NB4 (cell line): ENCODE measurements at places on chromosomes 6 and 20.

GRCh38 chr6:31163922-31164321 lies 5.5 kb downstream of the TCF19 start:
- DNase-seq, result no peak

- no peak for DNase-seq
These were observed 143.0 kb downstream of the FIG4 start for GRCh38 chr6:109834131-109834530.

DNA sequence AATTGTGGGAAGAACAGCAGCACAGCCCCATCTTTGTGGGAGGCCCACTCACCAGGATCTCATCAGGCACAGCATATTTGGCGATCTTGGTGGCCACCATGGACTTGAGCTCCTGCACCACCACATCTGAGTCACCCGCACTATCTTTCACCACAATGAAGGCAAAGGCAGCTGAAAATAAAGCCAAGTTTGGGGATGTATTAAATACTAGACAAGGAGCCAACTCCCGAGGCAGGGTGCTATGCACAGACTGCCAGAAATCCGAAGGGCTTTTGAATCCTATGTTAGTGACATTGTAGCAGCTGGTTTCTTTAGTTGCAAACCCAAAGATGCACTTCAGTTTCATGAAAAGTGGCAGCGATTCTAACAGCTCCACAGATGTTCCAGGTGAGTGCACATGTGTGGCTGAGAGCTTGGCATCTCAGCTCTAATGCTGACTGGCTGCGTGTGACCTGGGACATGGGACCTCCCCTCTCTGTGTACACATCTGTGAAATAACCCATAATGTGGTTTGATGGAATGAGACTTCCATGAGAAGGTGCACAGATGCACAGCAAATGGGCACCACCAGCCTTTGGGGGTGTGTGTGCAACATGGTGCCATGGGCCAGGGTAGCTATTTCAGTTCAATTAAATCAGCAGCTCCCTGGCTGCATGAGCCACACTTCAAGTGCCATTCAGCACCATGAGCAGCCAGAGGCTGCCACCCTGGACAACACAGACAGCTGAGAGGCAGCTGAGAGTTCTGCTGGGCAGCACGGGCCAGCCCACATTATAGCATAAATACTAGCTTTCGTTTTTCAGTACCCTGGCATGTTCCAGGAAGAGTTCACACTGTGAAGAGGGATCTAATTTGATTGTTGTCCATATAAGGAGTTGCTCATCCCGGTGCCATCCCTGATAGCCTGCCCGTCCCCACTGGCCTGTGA lies 16.9 kb upstream of the APMAP start:
- DNase-seq, result no peak

GRCh38 chr6:166221040-166221439 lies 53.4 kb upstream of the TBXT start:
- DNase-seq, result peak; percentile 89

DNA sequence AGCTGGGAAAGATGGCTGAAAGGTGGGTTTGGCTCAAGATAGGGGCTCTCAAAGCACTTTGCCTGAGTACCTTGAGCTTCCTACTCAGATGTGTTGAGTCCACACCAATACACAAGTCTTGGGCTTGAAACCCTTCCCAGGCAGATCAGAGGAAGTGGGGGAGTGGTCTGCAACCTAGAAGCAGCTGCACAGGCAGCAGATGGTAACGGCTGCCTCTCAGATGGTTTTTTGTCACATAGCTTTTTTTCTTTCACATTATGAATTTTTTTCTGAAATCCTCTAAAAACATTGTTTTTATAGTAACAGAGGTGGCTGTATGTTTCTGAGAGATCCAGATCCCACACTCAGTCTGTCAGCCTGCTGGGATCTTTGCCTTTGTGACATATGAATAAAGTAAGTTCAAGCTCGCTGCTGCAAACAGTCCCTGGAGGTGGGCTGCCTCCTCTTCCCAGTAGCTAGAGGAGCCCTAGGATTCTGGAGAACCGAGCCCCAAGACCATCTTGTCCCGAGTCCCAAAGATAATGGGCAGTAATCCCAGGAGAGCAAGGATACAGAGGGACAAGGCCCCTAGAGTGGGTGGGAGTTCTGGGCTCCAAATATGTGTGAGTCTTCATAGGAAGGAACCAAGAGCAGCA lies 97.1 kb upstream of the TOP1 start:
- DNase-seq, result no peak

DNA sequence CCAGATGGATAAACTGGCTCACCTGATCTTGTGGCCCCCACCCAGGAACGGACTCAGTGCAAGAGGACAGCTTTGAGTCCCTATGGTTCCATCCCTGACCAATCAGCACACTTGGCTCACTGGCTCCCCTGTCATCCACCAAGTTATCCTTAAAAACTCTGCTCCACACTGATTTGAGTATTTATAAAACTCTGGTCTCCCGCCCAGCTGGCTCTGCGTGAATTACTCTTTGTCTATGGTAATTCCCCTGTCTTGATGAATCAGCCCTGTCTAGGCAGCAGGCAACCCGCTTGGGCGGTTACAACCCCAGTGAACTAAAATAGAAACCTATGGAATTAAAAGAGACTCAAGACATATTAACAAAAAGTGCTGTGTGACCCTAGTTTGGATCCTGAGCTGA lies 38.1 kb upstream of the CD83 start:
- DNase-seq, result no peak

GRCh38 chr6:90227213-90227612 lies 69.4 kb downstream of the BACH2 start:
- no peak for DNase-seq

GRCh38 chr6:17601386-17601703 lies 1.2 kb downstream of the FAM8A1 start:
- DNase-seq, result no peak

GRCh38 chr6:157226761-157227160 lies 96.6 kb downstream of the TMEM242 start:
- peak; percentile 22 for DNase-seq

DNA sequence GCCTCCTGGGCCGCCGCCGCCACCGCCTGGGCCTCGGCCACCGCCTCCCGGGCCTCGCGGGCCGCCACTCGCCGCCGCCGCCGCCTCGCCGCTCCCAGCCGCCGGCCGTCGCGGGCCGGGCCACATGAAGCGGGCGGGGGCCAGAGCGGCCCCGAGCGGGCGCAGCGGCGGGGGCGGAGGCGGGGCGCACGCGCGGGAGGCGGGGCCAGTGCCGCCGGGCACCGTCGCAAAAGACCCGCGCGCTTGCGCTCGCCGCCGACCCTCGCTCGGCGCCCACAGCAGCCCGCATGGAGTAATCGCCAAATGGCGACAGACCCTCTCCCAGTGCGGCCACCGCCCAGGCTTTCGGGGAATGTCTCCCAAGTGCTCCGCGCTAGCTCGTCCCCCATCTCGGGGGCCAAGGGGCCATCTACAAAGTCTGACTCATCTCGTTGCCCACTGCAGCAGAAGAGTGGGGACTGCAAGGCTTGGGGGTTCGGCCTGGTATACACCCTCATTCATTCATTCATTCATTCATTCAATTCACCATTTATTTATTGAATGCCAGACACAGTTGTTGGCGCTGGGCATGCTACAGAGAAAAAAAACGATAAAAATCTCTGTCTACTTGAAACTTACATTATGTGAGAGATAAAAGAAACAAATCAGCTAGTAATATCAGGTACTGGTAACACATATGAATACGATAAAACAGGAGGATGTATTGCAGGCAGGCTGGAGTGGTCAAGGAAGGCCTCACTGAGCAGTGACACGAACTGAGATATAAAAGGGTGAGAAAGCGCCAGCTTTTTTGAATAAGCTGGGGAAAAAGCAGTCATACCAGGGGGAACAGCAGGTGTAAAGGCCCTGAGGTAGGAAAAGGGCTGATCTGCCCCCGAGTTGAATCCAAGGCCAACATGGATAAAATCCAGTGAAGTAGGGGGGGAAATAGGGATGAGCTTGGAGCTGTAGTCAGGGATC lies at the start of gene B4GALT5:
Gene B4GALT5, minus strand, starts transcription at position 126 of the 960 bp plus-strand sequence. CDS start 188 bp downstream, outside the sequence.
- peak; percentile 97 for DNase-seq

GRCh38 chr6:22706651-22707050 lies 137.3 kb downstream of the HDGFL1 start:
- no peak for DNase-seq

DNA sequence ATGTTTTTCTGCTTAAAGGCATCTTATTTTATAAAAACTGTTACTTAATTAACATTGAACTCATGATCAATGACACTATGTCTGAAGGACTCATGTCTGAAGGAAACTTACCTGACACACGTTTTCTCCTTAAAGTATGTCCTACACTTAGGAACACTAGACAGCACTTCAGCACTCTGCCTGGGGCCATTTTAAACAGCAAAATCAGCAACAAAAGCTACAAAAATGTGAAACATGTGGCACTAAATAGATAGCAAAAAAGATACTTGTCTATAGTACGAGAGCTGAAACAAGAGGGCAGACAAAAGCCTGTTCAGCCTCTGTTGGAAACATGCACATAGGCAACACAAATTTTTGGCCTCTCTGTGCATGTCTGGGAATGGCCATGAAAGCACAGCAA lies 93.5 kb upstream of the TMEM30A start:
- DNase-seq, result no peak

DNA sequence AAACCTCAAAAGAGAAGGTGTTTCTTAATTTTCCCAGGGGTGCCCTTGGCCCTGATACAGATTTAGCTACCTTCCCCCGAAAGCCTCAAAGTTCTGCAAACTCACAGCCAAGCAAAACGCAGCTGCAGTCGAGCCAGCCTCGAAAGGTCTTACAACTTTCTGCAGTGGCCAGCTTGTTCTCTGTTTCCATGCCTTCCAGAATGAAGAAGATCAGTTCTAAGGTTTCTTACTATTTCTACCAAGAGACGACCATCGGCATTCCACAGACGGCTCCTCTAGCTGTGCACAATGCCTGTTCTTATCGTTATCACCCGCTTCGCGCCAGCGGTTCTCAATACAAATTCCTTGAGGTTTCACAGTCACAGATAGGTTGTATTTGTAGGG lies 28.5 kb upstream of the CCR6 start:
- no peak for DNase-seq

- no peak for DNase-seq
These were observed 433.7 kb upstream of the MANEA start for GRCh38 chr6:95143408-95144180.

- no peak for DNase-seq
These were observed 226.2 kb downstream of the SYNDIG1 start for GRCh38 chr20:24695529-24696225.

DNA sequence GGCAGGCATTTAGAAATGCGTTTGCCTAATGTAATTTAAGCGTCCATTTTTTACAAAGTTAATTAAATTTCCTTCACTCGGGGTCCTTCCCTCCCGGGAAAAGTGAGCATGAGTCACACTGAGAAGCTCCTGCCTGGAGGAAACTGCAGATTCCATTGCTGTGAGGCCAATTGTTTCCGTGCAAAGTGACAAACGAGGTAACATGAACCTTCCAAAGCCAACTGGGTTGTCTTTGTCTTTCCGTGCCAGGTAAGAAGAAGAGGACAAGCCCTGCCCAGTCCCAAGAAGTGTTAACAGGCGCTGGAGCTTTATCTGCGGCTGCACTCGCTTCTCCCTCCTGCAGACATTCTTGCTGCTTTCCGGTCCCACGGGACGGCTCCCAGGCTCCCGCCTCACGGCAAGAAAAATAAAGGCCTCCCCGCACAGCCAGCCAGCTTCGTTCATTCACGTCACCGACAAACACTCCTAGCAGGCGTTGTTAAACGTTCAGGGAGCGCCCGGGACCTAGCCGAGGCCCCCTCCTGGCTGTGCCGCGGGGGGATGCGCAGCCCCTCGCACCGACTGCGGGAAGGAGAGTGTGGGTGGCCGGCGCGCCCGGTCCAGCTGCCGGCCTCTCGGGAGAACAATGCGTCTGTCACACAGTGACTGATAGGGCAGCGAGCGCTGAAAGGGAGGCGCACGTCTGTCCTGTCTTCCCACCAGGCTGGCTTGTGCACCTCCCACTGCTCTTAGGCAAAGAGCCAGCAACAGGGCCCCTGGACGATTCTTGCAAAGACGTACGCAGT lies 61.5 kb upstream of the HDDC2 start:
- peak; percentile 21 for DNase-seq

DNA sequence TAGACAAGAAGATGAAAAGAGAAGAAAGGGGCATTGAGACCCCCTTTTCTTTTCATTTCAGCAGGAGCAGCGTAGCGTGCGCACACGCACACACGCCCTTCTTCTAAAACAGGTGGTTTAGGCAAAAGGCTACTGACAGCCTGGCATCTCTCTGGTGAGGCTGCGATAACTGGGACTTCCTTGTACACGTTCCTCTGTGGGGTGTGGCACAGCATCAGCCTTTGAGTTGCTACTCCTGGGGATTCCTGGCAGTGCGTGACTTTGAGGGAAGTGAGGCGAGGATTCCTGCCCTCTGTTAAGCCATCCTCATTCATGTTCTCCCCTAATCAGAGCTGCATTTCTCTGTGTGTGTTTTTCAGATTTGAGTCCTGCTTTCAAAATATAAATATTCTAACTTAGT lies 94.7 kb downstream of the TMEM170B start:
- no peak for DNase-seq

GRCh38 chr6:156795825-156796224 lies 18.6 kb downstream of the ARID1B start:
- DNase-seq, result no peak

DNA sequence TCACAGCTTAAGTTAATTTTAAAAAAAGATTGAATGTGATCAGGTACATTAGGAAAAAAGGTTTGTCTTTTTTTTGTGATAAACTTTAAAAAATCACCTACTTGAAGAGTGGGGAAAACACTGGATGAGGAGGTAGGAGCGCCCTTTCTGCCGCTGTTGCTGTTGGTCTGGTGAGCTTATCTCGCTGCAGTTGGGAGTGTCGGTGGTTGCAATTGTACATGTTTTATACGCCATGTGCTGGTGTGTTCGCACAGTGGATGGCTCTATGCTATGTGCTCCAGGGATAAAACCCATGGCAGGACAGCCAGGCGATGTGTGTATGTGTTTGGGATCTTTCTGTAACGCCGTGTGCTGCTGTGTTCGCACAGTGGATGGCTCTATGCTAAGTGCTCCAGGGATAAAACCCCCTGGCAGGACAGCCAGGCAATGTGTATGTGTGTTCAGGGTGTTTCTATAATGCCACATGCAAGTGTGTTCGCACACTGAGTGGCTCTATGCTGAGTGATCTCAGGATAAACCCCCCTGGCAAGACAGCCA lies 1.7 kb downstream of the SLC22A3 start:
- no peak for DNase-seq

DNA sequence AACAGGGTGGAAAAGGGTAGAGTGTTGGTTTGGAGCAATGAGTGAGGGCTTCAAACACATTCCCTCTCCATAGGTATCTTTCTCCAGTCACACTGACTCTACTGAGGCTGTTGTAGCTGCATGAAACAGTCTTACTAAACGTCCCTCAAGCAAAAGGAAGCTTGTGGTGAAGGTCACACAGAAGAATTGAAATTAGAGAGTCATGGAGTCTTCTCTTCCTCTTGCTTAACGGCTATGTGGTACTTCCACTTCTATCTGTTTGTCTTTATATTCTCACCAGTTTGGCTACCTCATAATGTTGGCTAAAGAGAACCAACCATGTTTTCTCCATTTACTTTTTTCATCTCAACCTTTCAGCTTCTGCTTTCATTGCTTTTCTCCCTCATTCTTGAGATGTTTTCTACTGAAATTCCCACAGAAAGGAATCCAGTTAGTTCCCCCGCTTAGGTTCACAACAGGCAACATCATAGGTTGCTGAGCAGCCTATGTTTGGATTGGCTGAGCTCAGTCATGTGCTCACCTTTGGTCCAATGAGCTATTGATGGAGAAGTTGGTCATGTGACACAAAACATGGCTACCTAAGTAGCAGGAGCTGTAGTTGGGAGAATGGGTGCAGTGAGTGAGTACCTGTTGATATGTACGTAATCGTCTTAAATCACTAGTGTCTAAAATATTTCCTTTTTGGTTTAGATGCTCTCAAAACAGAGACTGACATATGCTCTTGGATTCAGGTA lies 99.8 kb downstream of the SNAP25 start:
- DNase-seq, result peak; percentile 13
